ENCODE measurements at places on chromosomes 11 and 22. TPM values are rescaled to one million over a fixed set of nuclear protein-coding genes. Genes with fewer than 3 reads are reported as not detected.

Gene OR6Q1
- total RNA-seq = not detected

Gene CSNK2A3
- 2.0 TPM for total RNA-seq

Gene SYT9
- total RNA-seq = not detected

Gene FAT3
- total RNA-seq = 0.06 TPM

Gene CRELD2
- total RNA-seq = 91.8 TPM

Gene OR8A1
- not detected for total RNA-seq

Gene SCGB1A1
- not detected for total RNA-seq

Gene NXPE1
- not detected for total RNA-seq

Gene C11orf87
- total RNA-seq = not detected

Gene CARD10
- 22.4 TPM for total RNA-seq

Gene HBD
- total RNA-seq = not detected

Gene PTGDR2
- total RNA-seq = 0.06 TPM

Gene LSP1
- 321 TPM for total RNA-seq

Gene PGA4
- 2.5 TPM for total RNA-seq

GRCh38 chr11:11186249-11186648, 166.8 kb downstream of the CSNK2A3 start:
- no peak for DNase-seq

- DNase-seq = no peak
These were observed 19.4 kb downstream of the HTR3A start for GRCh38 chr11:113994077-113994954.

DNA sequence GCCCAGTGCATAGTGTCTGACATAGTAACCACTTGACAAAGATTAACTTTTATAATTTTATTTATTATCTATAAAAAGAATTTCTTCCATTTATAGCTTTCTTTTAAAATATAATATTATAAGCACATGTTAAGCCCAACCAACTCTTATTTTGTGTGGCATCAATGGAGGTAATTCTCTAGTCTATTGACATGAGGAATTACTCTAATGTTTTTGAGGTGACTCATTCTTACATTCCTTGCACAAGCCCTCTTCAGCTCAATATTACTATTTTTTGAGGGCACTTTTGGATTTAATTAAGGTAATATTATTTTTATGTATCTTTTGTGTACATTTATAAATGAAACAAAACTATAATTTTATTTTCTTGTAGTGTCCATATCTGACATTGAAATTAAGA, 59.6 kb downstream of the AASDHPPT start:
- no peak for DNase-seq

DNA sequence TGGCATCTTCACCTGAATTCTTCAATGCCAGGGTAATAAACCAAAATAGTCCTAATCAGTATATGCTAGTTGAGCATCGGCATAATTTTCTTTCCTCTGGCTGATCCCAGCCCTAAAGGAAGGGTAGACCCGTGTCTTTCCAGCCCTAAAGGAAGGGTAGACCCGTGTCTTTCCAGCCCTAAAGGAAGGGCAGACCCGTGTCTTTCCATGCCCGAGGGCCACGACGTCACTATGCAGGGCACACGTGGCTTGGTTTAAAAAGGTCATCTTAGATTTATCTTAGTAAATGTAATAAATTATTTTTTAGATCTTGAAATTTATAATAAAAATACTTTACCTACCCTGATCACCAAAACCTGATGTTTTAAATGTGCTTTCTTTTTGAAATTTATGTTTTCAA, 45.5 kb downstream of the BID start:
- DNase-seq = no peak

- no peak for DNase-seq
These were observed 48.8 kb downstream of the PARVA start for GRCh38 chr11:12426176-12426575.

DNA sequence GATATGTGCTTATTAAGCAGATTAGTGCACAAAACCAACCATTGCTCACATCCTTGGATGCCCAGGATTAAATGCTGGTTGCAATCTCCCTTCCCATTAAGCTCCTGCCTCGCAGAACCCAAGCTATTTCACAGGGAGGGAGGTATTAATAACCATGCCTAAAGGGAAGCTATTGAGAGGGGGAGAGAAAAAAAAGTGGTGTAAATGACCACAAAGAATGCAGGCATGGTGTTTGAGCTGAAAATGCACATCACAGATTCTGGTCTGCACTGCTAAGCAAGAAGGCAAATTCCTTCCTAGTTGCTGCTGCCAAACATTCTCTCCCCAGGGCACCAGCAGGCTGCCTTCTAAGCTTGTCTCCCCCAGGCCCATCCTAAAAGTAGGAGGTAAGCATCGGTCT, 92.0 kb upstream of the ISX start:
- no peak for DNase-seq

DNA sequence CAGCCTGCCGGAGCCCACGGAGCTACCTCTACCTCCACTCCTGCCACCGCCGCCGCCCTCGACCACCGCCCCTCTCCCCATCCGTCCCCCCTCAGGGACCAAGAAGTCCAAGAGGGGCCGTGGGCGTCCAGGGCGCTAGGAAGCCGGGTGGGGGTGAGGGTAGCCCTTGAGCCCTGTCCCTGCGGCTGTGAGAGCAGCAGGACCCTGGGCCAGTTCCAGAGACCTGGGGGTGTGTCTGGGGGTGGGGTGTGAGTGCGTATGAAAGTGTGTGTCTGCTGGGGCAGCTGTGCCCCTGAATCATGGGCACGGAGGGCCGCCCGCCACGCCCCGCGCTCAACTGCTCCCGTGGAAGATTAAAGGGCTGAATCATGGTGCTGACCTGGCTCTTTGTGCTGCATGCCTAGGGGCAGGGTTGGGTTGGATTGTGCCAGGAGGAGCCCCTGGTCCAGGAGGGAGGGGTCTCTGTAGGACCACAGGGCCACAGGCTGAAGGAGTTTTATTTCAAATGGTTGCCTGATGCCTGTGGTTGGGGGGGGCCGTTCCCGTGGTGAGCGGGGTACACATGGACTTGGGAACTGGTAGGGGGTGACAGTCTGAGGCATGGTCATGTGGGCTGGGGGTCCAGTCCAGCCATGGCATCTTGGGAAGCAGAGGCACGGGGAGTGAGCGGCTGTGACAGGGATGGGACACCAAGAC, 2.3 kb downstream of the PTPRCAP start:
- peak; percentile 43 for DNase-seq

- no peak for DNase-seq
These were observed 54.4 kb upstream of the DRD2 start for GRCh38 chr11:113529606-113530005.

GRCh38 chr11:104061853-104062521, 25.5 kb downstream of the DDI1 start:
- no peak for DNase-seq

GRCh38 chr22:44382116-44383038, 69.6 kb upstream of the SHISAL1 start:
- DNase-seq = no peak

GRCh38 chr11:84626256-84626655, 1000.9 kb downstream of the DLG2 start:
- no peak for DNase-seq

DNA sequence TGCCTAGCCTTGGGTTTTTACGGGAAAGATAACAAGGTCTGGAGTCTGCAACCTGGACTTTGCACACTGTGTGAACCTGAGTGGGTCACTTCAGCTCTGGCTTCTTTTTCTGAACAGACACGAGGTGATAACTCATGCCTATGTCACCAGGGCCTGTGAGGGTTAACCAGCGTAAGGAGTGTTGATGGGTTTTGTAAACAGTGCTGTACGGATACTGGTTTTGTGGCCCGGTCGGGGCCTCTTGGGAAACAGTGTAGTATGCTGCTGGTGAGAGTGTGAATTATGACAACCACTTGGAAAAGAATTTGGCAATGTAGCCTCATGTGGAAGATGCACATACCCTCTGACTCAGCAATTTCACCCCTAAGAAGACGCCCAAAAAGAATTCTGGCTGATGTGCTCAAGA, 266.8 kb downstream of the MN1 start:
- peak; percentile 60 for DNase-seq

- DNase-seq = no peak
These were observed 446.6 kb downstream of the BUD13 start for GRCh38 chr11:116326146-116326545.

- no peak for DNase-seq
These were observed 26.1 kb upstream of the ETS1 start for GRCh38 chr11:128613300-128613995.

DNA sequence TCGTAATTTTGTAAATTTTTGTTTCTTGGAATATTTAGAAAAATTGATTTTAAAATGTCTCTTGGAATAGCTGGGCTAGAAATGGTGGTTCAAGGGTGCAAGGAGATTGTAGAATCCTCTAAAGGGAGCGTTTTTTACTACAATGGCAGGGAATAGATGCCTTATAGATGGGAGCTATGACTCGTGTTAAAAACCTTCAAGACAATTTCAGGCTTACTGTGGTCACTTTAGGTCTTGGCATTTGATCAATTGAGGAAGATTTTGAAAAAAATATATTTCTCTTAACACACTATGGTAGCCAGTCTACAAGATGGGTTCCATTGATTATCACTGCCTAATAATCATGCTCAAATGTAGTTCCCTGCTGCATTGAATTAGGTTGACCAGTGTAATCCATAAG, 25.0 kb downstream of the METTL15 start:
- DNase-seq = peak; percentile 51

DNA sequence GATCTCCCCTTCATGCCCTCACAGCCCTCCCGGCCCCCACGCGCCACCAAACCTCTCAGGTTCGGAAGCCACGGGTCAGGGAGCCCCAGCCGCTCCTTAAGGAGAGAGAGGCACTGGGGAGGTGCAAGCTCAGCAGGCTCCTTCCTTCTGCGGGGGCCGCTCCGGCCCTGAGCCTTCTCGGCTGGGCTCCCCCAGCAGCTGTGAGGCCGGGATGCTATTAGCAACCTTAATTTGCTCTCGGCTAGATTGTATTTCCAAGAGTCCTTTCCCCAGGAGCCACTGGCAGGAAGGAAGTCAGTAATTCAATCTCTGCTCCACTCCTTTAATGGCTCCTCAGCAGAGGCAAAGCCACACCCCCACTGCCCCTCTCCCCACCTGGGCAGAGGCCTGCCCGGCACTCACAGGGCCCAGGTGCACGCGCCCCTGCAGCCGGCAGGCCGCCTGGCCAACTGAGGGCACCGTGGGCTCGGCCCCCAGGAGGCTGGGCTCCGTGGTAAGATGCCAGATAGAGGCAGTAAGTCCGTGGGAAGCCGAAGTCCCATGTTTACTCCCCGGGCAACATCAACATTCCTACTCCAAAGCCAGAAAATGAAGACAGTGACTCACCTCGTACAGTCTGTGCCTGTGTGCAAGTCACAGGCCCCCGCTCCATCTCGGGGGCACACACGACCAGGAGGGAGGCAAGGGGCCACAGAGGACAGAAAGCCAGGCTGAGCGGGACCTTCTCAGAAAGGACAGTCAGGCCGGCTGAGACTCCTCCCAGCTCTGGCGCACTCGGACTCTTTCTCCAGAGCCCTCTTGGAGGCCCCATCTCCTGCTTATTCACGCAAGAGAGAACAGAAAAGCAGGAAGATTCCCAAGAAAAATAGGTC, 5.2 kb downstream of the IGSF9B start:
- DNase-seq = no peak

GRCh38 chr11:121154486-121155314, 53.7 kb downstream of the TECTA start:
- no peak for DNase-seq

- no peak for DNase-seq
These were observed 99.7 kb downstream of the RRAS2 start for GRCh38 chr11:14259186-14259784.

DNA sequence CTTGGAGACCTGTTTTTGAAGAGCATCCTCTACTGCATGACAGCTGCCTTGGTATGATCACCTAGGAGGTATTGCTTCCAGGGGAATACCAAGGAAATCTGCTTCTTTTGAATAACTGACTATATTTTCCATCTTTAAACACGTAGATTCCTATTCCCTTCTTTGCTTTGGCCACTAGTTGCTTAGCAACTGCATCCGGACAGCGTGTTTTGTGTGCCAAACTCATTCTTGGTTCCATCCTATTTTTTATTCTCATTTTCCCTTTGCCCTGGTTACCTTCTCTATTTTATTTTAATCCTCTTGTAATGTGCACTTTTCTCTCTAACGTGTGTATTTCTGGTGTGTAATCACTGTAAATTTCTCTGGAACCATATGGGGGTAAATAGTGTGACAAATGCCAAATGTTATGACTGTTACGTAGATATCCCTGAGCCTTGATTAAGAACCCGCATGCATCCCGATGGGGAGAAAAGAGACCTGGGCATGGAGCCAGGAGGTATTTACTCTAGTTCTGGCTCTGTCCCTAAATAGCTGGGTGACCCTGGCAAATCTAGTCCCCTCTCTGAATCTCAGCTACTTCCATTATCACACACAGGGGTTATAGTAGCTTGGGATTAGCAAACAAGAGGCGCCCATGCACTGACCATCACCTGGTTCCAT, 241.7 kb downstream of the MIAT start:
- no peak for DNase-seq

DNA sequence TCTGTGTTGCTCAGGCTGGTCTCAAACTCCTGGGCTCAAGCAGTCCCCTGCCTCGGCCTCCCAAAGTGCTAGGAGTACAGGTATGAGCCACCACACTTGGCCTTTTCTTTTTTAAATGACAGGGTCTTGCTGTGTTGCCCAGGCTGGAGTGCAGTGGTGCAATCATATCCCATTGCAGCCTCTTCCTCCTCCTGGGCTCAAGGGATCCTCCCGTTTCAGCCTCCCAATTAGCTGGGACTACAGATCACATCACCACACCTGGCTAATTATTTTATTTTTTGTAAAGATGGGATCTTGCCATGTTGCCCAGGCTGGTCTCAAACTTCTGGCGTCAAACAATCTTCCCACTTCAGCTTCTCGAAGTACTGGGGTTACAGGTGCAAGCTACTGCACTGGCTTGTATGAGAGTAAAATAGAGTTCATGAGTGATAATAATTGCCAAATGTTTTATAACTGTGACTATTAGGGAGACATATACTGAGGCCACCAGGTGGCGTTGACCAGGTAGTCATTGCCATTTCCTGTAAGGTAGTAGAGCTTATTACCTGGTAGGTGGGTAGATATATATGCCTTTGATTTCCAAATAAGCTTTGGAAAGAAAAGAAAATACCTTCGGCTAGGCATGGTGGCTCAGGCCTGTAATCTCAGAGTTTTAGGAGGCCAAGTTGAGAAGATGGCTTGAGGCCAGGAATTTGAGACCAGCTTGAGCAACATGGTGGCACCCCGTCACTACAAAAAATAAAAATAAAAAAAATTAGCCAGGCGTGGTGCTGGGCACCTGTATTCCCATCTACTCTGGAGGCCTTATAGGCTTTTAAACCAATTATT, 5.4 kb downstream of the FDX1 start:
- no peak for DNase-seq

GRCh38 chr11:43576803-43577521, 103.6 kb upstream of the HSD17B12 start:
- peak; percentile 46 for DNase-seq

DNA sequence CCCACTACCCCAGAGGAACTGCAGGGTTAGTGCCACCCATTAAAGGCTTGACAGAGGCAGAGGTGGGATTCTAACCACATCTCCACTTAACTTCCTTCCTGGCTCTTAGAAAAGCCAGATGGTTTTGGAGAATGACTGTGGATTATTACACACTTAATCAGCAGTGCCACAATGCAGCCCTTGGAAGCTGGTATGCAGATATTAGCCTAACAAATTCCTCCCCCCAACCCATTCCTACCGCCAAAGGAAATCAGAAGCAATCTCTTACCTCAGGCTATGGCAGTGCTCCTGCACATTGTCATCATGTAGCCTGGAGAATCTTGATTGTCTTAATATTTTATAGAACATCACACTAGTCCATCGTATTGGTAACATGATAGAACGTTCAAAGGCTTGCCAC, 23.2 kb upstream of the NRGN start:
- DNase-seq = no peak

Measured in LHCN-M2 (cell line).